ENCODE measurements at places on chromosomes 7 and 10. TPM values are rescaled to one million over a fixed set of nuclear protein-coding genes. Genes with fewer than 3 reads are reported as not detected.
A peak's percentile ranks its signal among the peaks of the same experiment; 100 is the strongest.

HGF gene
- total RNA-seq = 42.0 TPM

- no peak overlapping the region for H3K4me3 ChIP-seq
- no peak for DNase-seq
- no peaks in the 10 kb centered on the region for H3K4me1 ChIP-seq
- no peaks in the 10 kb centered on the region for H3K36me3 ChIP-seq
- no peak overlapping the region for H3K27ac ChIP-seq
These were observed 53.2 kb downstream of the PKD1L1 start for GRCh38 chr7:47895026-47895425.

DNA sequence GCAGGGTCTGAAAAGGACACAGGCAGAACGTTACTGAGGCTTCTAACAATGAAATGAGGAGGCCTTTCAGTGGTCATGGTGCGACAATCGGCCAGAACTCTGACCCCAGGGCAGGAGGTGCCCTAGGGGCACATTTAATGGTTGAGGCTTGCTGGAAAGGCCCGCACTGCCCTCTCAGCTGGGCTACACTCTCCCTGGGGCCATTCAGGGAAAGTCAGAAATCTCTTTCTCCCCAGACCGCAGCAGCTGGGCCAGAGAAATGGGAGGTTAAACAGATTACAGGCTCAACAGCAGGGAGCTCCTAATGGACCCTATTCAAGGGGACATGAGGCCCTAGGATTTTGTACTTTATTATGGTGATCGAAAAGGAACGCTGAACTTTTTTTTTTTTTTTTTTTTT, 85.6 kb upstream of the FGFR2 start:
- no peaks in the 10 kb centered on the region for H3K27me3 ChIP-seq
- H3K36me3 ChIP-seq = no peaks in the 10 kb centered on the region
- no peak overlapping the region for H3K27ac ChIP-seq
- DNase-seq = no peak

DNA sequence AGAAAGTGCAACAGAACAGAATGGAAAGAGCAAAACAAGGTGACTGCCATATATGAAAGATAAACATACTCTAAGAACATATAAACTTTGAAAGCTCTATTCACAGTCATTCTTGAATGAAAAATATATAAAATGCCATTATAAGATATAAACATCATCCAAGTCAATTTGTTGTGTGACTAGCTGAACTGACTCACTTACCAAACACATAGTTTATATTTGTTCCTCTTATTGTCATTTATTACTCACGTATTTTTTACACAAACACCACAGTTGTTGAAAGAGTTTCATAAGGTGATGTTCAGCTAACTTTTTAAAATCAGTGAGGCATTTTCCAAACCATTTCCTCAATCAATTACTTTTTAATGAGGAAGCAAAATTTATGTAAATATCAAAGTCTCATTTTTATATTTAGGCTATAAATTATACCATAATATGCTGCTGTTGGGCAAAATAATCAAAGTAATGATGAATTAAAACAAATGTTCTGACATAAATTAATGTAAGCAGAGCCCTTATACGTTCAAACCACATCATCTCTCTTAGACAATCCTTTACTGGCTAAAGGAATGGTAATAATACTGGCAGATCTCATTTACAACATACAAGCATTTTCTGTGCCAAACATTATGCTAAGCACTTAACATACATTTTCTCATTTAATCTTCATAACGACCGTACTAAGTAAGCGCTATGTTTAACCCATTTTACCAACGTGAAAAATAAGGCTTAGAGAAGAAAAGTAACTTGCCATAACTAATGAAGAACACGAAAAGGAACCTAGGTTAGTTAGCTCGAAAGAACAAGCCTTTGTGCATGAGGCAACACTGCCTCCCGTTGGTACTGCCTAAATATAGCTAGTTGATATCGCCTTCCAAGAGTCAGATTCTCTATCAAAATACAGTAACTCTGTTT, 7.3 kb downstream of the LRRN3 start:
- H3K4me1 ChIP-seq = no peaks in the 10 kb centered on the region
- H3K36me3 ChIP-seq = no peaks in the 10 kb centered on the region
- no peaks in the 10 kb centered on the region for H3K27me3 ChIP-seq
- no peak overlapping the region for H3K4me3 ChIP-seq
- no peak overlapping the region for H3K27ac ChIP-seq

DNA sequence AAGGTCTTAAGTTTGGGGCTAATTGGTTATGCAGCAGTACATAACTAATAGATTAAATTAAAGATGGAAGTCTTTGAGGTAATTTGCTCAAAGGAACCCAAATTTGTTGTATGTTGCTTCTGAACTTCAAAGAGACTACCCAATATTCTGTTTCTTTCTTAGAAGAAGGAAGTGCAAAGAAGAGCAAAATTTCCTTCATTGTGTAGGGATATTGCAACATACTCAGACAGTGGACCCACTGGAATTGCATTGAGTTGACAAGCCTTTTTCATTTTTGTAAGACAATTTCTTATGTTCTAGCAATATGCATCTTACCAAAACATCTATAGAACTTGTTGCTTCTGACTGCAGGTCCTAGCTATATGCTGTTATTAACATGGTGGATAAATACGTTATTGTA, 527.8 kb downstream of the SH2D4B start:
- H3K4me1 ChIP-seq = no peaks in the 10 kb centered on the region
- no peak overlapping the region for H3K27ac ChIP-seq

GRCh38 chr10:58755677-58756076, 243.0 kb downstream of the BICC1 start:
- H3K4me1 ChIP-seq = no peaks in the 10 kb centered on the region
- peak overlapping the region; percentile 61 for H3K27ac ChIP-seq
- DNase-seq = no peak
- no peak overlapping the region for H3K4me3 ChIP-seq
- no peaks in the 10 kb centered on the region for H3K36me3 ChIP-seq
- no peaks in the 10 kb centered on the region for H3K27me3 ChIP-seq

GRCh38 chr7:37947138-37947940, 26.9 kb downstream of the EPDR1 start:
- H3K27ac ChIP-seq = no peak overlapping the region
- H3K27me3 ChIP-seq = no peaks in the 10 kb centered on the region
- H3K36me3 ChIP-seq = no peaks in the 10 kb centered on the region
- DNase-seq = no peak
- no peaks in the 10 kb centered on the region for H3K4me1 ChIP-seq
- no peak overlapping the region for H3K4me3 ChIP-seq

DNA sequence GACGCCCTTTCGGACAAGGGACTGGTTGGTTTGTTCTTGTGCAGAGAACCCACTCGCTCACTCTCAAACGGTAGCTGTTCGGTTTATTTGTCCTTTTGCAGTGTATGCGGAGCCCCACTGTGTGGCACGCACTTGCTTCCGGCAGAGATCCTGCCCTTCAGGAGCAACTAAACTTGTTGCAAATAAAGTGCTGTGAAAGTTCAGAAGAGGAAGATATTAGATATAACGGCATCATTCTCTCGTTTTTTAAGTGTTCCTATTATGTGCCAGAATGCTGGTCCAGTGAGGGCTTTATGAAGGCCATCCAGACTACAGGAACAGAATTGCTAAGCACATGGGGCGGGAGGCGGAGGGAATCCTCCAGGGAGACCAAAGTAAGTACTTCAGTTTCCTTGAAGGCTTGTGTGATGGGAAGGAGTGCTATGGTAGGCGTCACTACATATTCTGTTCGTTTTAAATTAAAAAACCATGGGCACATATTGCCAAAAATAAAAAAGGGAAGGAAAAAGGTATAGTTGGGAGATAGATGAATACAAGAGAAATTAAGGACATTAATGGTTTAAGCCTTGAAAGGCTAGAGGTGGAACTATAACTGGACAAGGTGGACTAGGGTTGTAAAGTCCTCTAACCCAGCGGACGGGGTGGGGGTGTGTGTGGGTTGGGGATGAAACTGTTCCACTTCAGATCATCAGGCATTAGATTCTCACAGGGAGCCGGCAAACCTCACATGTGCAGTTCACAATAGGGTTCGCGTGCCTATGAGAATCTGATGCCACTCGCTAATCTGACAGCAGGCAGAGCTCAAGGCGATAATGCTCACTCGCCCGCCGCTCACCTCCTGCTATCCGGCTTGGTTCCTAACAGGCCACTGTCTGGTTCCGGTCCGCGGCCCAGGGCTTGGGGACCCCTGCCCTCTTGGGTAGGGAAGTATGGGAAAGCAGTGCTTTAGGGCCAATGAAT, 704 bp upstream of the ERLIN1 start:
- H3K4me1 ChIP-seq = peaks cover 15% of the 10 kb centered on the region
- H3K36me3 ChIP-seq = peaks cover 35% of the 10 kb centered on the region
- no peak for DNase-seq
- no peaks in the 10 kb centered on the region for H3K27me3 ChIP-seq

IFIT1B gene
- total RNA-seq = not detected

GRCh38 chr10:92965314-92965713, 95.3 kb upstream of the CYP26C1 start:
- H3K27ac ChIP-seq = no peak overlapping the region
- no peaks in the 10 kb centered on the region for H3K27me3 ChIP-seq
- no peak for DNase-seq
- no peaks in the 10 kb centered on the region for H3K4me1 ChIP-seq

GRCh38 chr10:11653758-11654471, 42.5 kb upstream of the USP6NL start:
- DNase-seq = no peak
- H3K4me1 ChIP-seq = no peaks in the 10 kb centered on the region
- H3K4me3 ChIP-seq = no peak overlapping the region
- H3K27me3 ChIP-seq = no peaks in the 10 kb centered on the region
- no peak overlapping the region for H3K27ac ChIP-seq

DNA sequence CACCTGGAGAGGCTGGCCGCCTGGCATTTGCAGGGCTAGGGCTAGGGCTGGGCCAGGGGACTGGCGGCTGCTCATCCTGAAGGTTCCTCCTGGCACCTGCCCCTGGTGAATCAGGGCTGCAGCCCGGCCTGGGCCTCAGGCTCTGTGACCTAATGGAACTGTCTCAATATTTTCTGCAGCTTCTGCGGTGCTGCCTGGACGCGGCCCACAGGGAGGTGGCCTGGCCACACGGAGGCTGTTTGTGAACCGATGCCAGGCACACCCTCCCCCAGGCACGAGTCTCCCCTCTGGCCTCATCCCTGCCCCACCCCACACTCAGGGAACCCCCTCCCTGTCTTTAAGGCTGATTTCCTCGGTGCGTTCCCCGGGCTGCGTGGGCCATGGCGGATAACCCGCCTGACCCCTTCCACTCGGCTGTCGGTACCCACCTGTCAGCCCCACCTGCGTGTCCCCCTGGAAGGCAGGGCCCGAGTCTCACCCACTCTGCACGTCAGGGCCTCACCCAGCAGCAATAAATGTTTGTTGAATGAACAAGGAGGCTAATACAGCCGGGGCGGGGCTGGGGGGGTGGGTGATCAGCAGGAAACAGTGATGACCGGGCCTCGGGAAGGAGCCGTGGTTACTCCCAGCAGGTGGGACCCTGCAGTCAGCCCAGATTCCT, 54.5 kb upstream of the DNAJB6 start:
- no peak overlapping the region for H3K4me3 ChIP-seq
- H3K27ac ChIP-seq = no peak overlapping the region
- peaks cover 29% of the 10 kb centered on the region for H3K27me3 ChIP-seq
- peak; percentile 69 for DNase-seq

- H3K27me3 ChIP-seq = peaks cover 6% of the 10 kb centered on the region
These were observed 39.4 kb upstream of the NPFFR1 start for GRCh38 chr10:70323138-70323696.

PRSS37 gene
- not detected for total RNA-seq

DNA sequence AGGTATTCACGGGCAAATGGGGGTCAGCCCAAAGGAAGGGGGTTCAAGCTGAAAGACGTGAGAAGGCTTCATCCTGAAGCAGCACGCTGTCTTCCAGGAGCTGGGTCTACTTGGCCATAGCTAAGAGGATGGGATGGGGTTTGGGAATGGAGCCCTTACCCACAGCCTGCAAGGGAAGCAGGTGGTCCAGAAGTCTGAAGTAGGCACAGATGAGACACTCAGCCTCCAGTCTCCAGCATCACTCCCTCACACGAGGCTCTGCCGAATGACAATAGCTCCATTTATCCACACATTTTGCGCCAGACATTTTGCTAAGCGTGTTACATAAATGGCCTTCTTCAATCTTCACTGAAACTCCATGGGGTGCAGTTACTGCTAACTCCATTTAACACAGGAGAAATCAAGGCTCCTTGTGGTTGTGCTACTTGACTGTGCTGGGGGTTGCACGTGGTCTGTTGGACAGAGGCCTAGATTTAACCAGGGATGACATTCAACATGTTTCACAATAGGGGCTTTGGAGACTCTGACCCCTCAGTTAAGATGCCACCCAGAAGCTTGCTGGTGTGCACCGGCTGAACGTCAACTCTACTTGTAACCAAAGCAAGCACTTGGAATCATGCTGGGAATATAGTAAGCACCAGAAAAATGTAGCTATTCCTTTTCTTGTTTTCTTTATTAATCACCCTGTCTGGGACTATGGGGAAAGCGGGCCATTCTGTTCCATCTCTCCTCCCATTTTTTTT, 85.3 kb downstream of the FAM241B start:
- H3K36me3 ChIP-seq = no peaks in the 10 kb centered on the region
- H3K4me1 ChIP-seq = no peaks in the 10 kb centered on the region
- peaks cover 6% of the 10 kb centered on the region for H3K27me3 ChIP-seq
- no peak overlapping the region for H3K4me3 ChIP-seq
- no peak overlapping the region for H3K27ac ChIP-seq

GRCh38 chr10:51860257-51860656, 160.9 kb upstream of the CSTF2T start:
- H3K4me3 ChIP-seq = no peak overlapping the region
- no peaks in the 10 kb centered on the region for H3K4me1 ChIP-seq
- no peaks in the 10 kb centered on the region for H3K36me3 ChIP-seq
- no peak for DNase-seq
- H3K27me3 ChIP-seq = no peaks in the 10 kb centered on the region

DNA sequence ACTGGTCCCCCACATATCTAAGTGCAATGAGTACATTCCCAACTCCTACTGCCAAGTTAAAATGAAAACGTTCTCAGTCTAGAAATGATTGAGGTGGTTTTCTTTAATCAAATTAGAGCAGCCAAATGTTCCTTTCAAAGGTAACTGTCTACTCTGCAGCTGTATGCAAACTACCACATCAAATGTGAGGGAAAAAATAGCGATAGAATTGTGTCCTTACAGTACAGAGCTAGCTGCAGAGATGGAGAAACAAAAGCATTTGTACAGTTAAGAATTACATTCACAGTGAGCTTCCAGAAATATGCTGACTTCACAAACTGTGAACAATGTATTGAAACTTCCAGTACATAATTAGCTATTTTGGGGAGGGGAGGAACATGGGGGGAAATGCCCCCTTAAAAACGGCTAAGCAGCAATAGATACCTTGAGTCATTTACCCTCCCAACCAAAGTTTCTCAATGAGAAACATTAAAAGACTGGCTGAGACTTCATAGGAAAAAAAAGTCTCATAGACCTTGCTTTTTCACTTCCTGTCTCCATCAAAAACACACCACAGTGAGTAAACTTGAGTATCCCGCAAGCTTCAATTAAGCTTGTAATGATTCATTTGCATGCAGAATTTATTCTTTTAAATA, 22.9 kb downstream of the CDK6 start:
- peak overlapping the region; percentile 9 for H3K27ac ChIP-seq
- no peaks in the 10 kb centered on the region for H3K36me3 ChIP-seq
- no peak for DNase-seq
- no peaks in the 10 kb centered on the region for H3K4me1 ChIP-seq
- no peak overlapping the region for H3K4me3 ChIP-seq

- peak overlapping the region; percentile 53 for H3K4me3 ChIP-seq
- H3K36me3 ChIP-seq = no peaks in the 10 kb centered on the region
- peaks cover 10% of the 10 kb centered on the region for H3K4me1 ChIP-seq
- DNase-seq = no peak
These were observed 4.0 kb upstream of the SMARCD3 start for GRCh38 chr7:151252561-151252835.

- no peaks in the 10 kb centered on the region for H3K36me3 ChIP-seq
- no peak overlapping the region for H3K27ac ChIP-seq
- no peak overlapping the region for H3K4me3 ChIP-seq
- no peak for DNase-seq
- H3K4me1 ChIP-seq = no peaks in the 10 kb centered on the region
These were observed 14.4 kb downstream of the ALKBH4 start for GRCh38 chr7:102450242-102450641.

SCART1 gene
- 1.2 TPM for total RNA-seq

All from left lung (tissue), 14 donors.